ENCODE measurements at places on chromosomes 3 and 15.
A peak's percentile ranks its signal among the peaks of the same experiment; 100 is the strongest.

GRCh38 chr3:17035033-17035432 is 150.3 kb downstream of the PLCL2 start:
- DNase-seq: no peak

- DNase-seq: no peak
Measured at GRCh38 chr3:134087060-134087974, 57.6 kb upstream of the SLCO2A1 start.

DNA sequence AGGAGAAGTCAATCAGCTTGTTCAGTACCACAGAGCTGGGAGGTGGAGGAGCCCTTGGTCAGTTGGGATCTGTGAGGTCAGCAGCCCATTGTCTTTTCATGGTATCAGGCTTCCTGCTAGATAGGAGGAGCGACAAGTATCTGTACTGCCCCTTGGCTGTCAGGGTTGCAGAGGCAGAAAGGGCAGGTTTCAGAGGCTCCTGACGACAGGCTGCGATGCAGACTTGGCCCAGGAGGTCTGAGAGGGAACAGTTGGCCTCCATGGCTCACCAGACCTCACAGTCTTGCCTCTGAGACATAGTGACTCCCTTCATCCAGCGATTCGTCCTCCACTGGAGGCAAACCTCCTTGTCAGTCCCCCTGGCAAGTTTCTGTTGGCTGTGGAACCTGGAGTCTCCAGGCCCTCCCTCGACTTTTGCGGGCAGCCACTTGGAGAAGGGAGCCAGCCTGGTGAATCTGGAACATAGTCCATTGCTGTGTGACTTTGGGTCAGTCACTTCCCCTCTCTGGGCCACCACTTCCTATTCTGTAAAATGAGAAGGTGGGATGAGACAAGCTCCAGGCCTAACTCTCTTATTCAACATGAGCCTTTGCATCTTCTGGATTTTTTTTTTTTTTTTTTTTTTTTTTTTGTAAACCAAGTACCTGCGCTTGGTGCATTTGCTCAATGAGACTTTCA is 177.9 kb upstream of the TLE3 start:
- no peak for DNase-seq

DNA sequence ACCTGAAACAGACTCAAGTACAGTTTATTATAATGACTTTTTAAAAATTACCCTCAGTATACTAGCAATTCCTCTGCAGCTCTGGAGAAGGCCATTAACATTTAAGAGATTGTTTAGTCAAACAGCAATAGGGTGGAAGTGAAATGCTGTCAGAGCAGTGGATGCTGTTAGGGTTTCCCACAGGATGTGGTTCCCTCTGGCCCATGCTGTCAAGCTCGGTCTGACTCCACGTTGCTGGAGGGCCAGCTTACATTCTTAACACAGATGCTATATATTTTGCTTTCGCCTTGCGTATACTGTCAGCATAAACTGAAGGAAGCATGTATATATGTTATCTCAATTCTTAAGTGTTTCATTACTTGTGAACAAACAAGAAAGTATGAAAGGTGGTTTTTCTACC is 231.1 kb upstream of the COL8A1 start:
- DNase-seq: no peak

- DNase-seq: no peak
Measured at GRCh38 chr3:146827836-146828235, 222.7 kb upstream of the PLSCR5 start.

GRCh38 chr3:169604568-169604967 is 58.9 kb downstream of the MECOM start:
- DNase-seq: no peak

DNA sequence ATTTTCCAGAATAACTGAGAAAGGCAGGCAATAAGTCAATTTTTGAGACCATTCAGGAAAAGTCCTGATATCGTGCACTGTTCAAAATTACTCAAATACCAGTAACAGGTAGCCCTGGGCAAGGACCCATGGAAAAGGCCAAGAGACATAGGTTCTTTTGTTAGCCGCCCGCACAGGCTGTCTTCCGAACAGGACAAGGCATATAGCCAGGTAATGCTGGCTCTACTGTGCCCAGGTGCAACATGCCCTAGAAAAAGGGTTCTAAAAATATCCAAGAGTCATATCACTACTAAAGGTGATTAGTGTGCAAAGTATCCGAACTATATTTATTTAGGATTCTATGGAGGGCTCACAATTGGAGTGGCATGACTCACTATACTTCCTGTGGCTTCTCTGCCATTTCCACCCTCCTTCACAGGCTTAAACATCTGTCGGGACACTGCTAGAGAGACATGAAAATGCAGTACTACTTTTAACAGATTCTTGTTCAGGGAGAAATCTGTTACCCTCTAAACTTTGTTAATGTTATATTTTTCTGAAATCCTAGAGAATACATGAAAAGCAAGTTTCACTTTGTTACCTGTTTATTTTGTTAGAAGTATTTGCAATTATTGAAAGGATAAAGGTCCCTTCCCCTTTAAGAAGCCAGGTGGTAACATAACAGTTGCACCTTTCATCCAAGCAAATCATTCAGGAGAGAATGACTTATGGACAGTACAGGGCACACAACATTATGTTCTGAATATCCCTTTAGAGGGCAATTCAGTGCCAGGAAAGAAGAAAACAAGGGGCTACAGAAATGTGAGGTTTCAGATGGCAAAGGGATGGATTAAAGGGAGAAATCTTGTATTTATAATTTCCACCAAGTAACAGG is 293.3 kb upstream of the THBS1 start:
- no peak for DNase-seq

GRCh38 chr3:82002491-82002890 is 241.0 kb upstream of the GBE1 start:
- DNase-seq: no peak

GRCh38 chr3:66267031-66267430 is 46.2 kb downstream of the SLC25A26 start:
- peak; percentile 32 for DNase-seq

- no peak for DNase-seq
Measured at GRCh38 chr3:70072180-70072579, 72.6 kb downstream of the SAMMSON start.

DNA sequence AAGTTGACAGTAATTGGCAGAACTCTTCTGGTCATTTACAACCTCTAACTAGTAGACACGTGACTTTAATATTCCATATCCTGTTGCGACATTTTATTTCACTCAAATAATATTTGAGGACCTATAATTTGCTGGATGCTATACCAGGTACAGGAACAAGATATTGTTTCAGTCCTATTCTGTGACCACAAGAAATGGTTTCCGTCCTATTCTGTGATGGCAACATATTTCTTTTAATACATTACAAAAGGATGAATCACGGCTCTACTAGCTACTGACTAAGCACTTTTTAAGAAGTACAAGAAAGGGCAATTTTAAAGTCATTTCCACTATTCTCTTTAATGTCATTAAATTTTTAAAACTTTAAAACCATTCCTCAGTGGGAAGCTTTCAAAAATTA is 400.2 kb downstream of the CNTN3 start:
- DNase-seq: no peak

DNA sequence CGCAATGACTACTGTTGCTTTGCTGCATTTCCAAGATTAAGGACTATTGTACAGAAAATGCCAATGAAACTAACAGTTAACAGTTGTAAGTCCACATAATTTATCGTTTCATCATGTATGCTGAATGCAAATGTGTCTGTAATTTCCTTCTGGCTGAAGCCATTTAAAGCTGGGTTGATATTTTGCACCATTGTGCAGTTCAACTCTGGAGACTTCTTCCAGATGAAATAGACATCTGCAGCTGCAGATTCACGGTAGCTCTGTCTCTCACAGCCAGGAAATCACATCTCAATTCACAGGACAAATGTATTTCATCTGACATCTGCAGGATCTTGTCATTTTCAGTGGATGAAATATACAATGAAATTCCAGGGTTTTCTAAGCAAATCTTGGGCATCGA is 145.4 kb downstream of the CHL1 start:
- DNase-seq: no peak

- no peak for DNase-seq
Measured at GRCh38 chr15:58985443-58985842, 2.0 kb upstream of the RNF111 start.

DNA sequence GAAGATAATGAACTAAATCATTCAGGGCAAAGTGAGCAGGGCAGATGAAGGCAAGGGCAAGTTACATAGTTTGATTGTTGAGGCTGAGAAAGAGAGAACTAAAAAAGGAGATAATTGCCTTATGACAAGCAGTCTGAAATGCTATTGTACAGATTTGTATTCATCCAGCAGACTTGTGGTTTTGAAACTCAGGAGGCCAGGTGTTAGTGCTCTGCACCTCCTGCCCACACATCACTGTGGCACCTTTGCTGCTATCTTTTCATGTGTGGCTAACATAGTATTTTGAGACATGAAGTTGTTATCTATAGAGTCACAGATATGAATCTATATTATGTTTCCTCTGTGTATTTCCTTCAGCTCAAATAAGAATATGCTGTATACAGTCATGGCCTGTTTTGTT is 24.3 kb upstream of the SUCLG2 start:
- DNase-seq: peak; percentile 24

All from NCI-H187 treated with DMSO at 0.1 percent for 48 hours (cell line).